ENCODE measurements at places on chromosomes 4 and X.

- no peak for DNase-seq
Measured at GRCh38 chrX:108186811-108187210, 95.2 kb downstream of the ATG4A start.

GRCh38 chr4:139392797-139393196 is 61.1 kb upstream of the RAB33B start:
- DNase-seq = no peak

- DNase-seq = no peak
Measured at GRCh38 chrX:155535866-155536265, 76.9 kb downstream of the TMLHE start.

GRCh38 chr4:41129936-41130440 is 84.4 kb downstream of the APBB2 start:
- no peak for DNase-seq

GRCh38 chr4:186570193-186570996 is 15.0 kb upstream of the MTNR1A start:
- no peak for DNase-seq

GRCh38 chrX:20527558-20528011 is 260.9 kb upstream of the RPS6KA3 start:
- no peak for DNase-seq

GRCh38 chrX:136291824-136292223 is 8.9 kb upstream of the ADGRG4 start:
- no peak for DNase-seq

GRCh38 chr4:178937130-178937529 is 1494.9 kb upstream of the AGA start:
- DNase-seq = no peak

- DNase-seq = no peak
Measured at GRCh38 chr4:103400405-103400804, 202.3 kb upstream of the CENPE start.

GRCh38 chr4:20378181-20378580 is 126.5 kb downstream of the SLIT2 start:
- DNase-seq = no peak

- DNase-seq = no peak
Measured at GRCh38 chrX:140040386-140040785, 75.1 kb upstream of the CXorf66 start.

- no peak for DNase-seq
Measured at GRCh38 chr4:125368146-125368545, 53.4 kb downstream of the FAT4 start.

GRCh38 chr4:20319825-20320612 is 68.3 kb downstream of the SLIT2 start:
- no peak for DNase-seq

- no peak for DNase-seq
Measured at GRCh38 chrX:110173192-110174175, 144.4 kb downstream of the AMMECR1 start.

GRCh38 chrX:139156356-139156755 is 374.2 kb upstream of the F9 start:
- DNase-seq = no peak

DNA sequence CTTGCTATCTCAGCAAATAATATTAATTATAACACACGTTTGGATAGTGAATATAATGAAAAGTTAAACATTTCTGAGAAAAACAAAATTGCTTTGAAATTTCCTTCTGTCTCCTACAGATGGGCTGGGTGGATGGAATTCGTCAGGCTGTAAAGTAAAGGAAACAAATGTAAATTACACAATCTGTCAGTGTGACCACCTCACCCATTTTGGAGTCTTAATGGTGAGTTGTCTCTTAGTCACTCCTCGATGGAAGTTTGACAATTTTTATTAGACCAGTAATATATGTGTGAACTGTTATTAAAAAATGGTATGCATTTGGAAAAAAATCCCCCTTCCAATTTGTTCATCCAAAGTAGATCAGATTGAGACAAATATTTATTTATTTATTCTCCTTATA is 92.5 kb upstream of the BRS3 start:
- no peak for DNase-seq

DNA sequence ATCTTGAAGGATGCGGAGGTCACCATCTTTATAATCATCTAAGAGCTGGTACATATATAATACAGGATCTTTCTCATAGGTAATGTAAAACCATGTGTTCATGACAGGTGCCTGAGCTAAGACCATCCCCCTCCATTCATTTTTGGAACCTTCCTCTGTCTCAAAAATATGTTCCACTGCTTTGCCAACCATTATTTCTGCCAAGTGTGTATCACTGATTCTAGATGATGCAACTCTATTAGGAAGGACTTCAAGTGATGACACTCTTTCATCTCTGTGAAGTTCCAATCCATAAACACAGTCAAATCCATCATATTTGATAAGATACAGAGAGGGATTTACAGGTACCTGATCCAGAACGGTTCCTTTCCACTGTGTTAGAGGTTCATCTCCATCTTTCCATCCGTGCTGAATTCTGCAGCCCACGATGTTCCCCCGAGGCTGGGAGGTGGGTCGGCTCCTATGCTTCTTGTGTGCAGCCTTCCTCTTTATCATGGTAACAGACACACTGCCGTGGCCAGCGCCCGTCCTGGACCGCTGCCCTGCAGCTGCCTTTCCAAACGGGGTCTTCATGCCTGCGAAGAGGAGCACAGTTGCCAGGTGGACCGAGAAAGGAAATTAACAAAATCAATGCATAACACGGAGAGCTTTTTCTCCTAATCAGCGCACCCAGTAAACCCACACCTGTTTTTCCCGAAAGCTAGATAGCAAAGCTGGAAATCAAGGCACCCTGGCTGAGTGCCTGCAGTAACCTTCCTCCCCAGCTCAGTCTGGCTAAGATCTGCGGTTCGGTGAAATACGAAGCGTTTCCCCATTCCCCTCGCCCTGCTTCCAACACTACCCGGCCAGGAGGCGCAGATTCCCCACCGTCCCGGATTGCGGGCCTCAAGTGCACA is 718 bp downstream of the SPIN3 start:
- no peak for DNase-seq

DNA sequence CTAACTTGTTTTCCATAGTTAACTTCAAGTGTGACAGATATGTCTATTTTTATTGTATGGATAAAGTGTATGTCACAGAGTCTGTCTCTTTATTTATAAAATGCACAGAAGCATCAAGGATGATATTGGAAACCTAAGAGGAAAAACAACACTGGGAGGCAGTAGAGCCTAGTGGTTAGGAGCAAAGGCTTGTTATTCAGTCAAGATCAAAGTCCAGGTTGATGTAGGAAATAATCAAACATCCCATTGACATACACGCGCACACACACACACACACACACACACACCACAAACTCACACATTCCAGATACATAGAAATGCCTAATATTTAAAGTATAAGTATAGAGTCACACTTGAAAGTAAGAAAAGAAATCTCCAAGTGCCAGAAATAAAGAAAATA is 206.8 kb downstream of the CHRDL1 start:
- DNase-seq = no peak

GRCh38 chrX:110796407-110796697 is 735 bp upstream of the CHRDL1 start:
- DNase-seq = no peak

- DNase-seq = no peak
Measured at GRCh38 chr4:86558797-86559196, 35.3 kb upstream of the PTPN13 start.

GRCh38 chrX:118764122-118764521 is 36.7 kb downstream of the IL13RA1 start:
- no peak for DNase-seq
